ENCODE measurements at places on chromosomes 16 and 17. TPM values are rescaled to one million over a fixed set of nuclear protein-coding genes. Genes with fewer than 3 reads are reported as not detected.
A peak's percentile ranks its signal among the peaks of the same experiment; 100 is the strongest.

EVI2A gene
- total RNA-seq: 0.32 TPM

CCL8 gene
- not detected for total RNA-seq

DNA sequence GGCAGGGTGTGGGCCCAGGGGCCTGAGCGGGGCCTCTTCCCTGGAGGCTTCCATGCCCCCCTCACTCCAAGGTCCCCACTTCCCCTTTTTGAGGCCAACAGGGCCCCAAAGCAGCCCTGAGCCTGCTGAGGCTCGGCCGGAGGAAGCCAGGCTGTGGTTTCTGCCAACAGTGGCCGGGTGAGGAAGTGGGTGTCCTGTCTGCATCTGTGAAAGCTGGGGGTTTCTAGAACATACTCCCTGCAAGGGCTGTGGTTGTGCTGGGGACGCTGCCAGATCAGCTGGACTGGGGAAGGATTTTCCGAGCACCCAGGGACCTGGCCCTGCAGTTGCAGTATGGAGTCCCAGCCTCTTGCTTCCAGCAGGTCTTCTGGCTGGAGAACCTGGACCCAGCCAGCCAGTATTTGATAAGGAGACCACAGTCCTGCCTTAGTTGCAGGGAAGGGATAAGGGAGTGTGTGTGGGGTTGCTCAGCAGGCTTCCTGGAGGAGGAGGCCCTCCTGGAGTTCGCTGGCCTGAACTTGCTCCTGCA, 15.7 kb downstream of the ADCY7 start:
- peak; percentile 61 for DNase-seq

DNA sequence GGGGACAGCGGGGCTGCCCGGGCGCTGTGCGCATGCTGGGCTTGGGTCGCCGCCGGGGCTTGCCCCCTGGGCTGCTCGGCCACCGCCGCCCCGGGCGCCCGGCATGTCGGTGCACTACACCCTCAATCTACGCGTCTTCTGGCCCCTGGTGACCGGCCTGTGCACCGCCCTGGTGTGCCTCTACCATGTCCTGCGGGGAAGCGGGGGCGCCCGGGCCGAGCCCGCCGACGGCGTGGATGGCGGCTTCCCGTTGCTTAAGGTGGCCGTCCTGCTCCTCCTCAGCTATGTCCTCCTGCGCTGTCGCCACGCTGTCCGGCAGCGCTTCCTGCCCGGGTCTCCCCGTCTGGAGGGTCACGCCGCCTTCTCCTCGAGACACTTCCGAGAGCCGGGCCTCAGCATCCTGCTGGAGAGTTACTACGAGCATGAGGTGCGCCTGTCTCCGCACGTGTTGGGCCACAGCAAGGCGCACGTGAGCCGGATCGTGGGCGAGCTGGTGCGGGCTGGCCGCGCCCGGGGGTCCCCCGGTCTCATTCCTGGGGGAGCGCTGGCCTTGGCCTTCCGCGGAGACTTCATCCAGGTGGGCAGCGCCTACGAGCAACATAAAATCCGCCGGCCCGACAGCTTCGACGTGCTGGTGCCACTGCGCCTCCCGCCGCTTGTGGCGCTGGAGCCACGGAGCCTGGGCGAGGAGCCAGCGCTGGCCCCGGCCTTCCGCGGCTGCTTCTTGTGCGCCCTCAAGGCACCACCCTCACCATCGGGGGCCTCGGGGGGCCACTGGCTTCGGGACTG, 789 bp downstream of the ITPRIPL2 start:
- peak; percentile 80 for DNase-seq

- no peak for DNase-seq
Measured at GRCh38 chr17:73224237-73224636, 31.4 kb downstream of the COG1 start.

DNA sequence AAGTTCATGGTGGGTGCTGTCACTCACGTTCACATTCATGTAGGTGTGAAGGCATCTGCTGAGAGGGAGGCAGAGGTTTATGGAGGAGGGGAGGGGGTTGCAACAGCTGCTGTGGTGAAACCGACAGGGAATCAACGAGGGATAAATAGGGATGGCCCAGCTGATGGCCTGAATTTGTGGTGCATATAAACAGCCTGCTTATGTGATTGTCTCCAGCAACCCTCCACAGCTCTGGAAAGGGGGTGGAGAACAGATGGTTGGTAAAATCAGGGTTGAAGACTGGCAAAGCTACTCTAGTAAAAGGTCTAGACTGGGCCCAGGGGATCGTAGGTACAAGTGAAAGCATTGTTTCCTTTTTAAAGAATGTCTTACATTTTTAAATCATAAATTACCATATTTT, 53.7 kb downstream of the IQCK start:
- DNase-seq: peak; percentile 10
